ENCODE measurements at places on chromosomes 2 and 18. TPM values are rescaled to one million over a fixed set of nuclear protein-coding genes. Genes with fewer than 3 reads are reported as not detected.

Gene LIMS2
- total RNA-seq, result 19.3 TPM

DNA sequence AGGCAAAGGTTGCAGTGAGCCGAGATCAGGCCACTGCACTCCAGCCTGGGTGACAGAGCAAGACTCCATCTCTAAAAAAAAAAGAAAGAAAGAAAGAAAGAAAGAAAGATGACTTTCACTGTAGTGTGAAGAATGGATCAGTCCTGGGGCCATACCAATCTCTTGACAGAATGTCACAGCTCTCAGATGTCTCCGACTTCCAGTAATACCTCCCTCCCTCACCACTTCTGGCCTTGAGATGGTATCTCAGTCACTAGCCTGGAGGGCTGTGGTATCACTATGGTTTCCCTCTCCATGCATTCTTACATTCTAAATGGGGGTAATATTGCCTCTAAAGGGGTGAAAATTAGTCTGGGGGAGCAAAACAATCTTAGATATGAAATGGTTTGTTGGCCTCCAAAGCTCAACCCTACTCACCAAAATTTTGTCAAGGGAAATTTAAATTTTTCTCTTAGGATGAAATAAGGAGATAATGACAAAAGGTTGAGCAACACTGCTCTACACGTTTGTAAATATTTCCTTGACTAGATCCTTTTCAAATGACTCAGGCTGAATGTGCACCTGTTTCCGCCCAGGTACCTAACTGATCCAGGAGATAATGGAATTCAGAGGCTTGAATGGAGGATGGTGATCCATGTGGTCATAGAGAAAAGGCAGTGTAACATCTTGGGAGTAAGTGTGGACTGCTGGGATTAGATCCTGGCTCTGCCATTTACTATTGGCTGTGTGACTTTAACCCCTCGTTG lies 19.9 kb upstream of the SPRED2 start:
- DNase-seq, result no peak

Gene SCYGR4
- not detected for total RNA-seq

- DNase-seq, result no peak
These were observed 2.9 kb downstream of the MYL12A start for GRCh38 chr18:3250237-3251107.

Gene NR4A2
- 3.9 TPM for total RNA-seq

- DNase-seq, result no peak
These were observed 245.9 kb downstream of the TFCP2L1 start for GRCh38 chr2:121038891-121039616.

- DNase-seq, result no peak
These were observed 95.9 kb downstream of the LPIN1 start for GRCh38 chr2:11842336-11842735.

DNA sequence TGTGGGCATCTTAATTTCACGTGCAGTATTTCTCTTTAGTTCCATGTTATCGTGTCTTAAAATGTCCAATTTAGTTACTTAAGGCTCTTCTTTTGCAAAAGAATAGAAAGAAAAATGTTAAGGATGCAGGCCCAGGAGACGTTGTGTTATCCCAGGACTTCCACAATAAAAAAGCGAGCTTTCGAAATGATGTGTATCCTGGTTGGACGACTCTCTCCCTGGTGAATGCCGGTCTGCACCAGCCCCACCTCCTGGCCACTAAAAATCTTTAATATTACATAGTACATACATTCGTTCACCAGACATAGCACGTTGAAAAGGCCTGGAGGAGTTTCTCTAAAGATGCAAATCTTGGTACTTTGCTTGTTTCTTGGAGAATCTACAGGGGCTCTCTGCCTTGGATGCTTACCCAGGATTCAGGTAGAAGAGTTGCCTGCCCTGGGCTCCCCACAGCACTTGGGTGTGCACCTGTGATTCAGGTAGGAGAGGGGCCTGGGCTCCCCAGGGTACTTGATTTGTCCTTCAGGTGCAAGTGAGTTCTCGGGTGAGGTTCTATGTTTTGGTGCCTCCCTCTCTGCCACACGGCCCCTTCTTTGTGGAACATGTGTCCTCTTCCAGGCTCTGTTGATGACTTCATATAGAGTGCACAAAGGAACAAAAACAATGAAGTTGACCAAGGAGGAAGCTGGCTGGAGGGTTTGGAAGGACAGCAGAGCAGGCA lies 26.6 kb downstream of the TWIST2 start:
- DNase-seq, result no peak

GRCh38 chr2:57597940-57598339 lies 448.7 kb upstream of the VRK2 start:
- no peak for DNase-seq

- DNase-seq, result no peak
These were observed 54.3 kb downstream of the RNF144A start for GRCh38 chr2:6971502-6971901.

Gene KCNG2
- total RNA-seq, result 7.6 TPM

GRCh38 chr18:48996901-48997463 lies 46.2 kb upstream of the SMAD7 start:
- DNase-seq, result no peak

Gene PLCD4
- total RNA-seq, result 8.2 TPM

- no peak for DNase-seq
These were observed 53.6 kb upstream of the HAAO start for GRCh38 chr2:42846026-42846425.

- DNase-seq, result no peak
These were observed 123.9 kb downstream of the ZNF532 start for GRCh38 chr18:58988600-58988999.

Data from testis (tissue), 5 donors.